ENCODE measurements at places on chromosomes 11 and 22.

- no peak for DNase-seq
Measured at GRCh38 chr11:116901964-116902688, 64.7 kb upstream of the APOA1 start.

GRCh38 chr11:131449036-131450019 is 78.9 kb downstream of the NTM start:
- no peak for DNase-seq

DNA sequence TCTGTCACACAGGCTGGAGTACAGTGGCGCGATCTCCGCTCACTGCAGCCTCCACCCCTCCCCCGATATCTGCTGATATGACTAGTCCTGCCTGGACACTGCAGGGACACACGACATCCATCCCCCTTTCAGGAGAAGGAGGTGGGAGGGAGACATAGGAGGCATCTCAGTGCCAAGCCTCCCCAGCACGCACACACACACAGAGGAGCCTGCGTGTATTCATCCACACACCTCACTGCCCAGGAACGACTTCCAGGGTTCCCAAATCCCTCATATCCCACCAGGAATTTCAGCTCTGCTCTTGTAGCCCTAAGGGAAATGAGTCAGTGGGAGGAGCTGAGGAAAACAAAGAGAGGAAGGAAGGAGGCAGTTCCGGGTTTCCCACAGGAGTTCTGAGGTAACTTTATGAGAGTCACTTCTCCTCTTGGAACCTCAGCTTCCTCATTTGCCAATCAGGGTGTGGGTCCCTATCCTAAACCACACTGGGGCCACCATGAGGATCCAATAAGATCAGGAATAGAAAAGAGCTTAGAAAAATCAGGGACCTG is 37.2 kb upstream of the ACER3 start:
- DNase-seq = no peak

GRCh38 chr11:8838248-8838647 is 72.7 kb upstream of the AKIP1 start:
- DNase-seq = no peak

GRCh38 chr11:86171627-86172026 is 72.9 kb upstream of the EED start:
- DNase-seq = no peak

DNA sequence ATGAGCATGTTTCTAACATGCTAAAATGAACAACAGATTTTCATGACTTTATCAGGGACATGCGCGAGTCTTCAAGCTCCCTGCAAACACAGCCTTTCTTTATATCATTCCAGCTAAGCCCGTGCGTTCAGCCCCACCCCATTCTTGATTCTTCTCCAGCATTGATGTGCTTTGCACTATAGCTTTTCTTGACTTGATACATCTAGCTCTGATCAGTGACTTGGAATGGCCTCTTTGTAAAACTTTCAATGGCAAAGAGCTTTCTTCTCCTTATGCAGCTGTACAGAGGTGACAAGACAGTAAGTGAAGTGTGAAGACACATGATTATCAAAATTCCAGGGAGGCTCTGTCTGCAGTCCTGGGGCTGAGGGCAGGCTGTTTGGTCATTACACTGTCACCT is 561.0 kb downstream of the OPCML start:
- DNase-seq = no peak

DNA sequence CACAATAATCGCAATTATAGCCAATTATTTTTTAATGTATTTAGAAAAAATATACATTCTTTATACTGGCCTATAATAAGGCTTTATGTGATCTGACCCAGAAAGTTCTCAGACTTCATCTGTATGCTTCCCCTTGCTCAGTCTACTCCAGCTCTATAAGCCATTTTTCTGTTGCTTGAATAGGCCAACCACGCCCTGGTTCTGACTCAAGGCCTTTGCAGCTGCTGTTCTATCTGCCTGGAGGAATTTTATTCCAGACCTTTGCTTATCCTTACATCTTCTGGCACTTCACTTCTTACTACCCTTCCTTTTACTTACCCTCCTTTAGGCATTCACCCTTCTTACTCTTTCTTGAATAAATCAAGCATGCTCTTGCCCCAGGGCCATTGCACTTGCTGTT is 54.9 kb upstream of the PDE3B start:
- no peak for DNase-seq

DNA sequence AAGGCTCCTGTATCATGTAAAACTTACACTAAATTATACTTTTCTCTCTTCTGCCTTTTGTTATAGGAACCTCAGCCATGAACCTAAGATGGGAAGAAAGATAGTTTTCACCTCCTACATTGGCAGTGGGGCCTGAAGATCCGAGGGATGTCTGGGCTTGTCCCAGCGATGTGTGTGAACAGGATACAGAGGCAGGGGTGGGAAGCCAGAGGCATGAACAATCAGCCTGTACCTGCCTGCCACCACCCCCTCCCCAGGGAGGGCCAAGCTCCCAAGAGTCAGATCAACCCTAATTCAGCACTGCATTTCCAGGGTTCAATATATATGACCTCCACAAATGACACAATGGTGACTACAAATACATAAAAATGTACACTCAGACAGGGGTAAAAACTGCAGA is 9.4 kb downstream of the KIAA0930 start:
- DNase-seq = no peak

- DNase-seq = no peak
Measured at GRCh38 chr22:47205554-47205953, 443.1 kb downstream of the TBC1D22A start.

GRCh38 chr11:83256602-83257340 is 29.4 kb downstream of the CCDC90B start:
- no peak for DNase-seq
